ENCODE measurements at places on chromosomes 3 and 15. TPM values are rescaled to one million over a fixed set of nuclear protein-coding genes. Genes with fewer than 3 reads are reported as not detected.
A peak's percentile ranks its signal among the peaks of the same experiment; 100 is the strongest.

The VGLL3 gene
- not detected for polyA plus RNA-seq

- H3K4me3 ChIP-seq = no peak overlapping the region
- H3K36me3 ChIP-seq = no peaks in the 10 kb centered on the region
- no peaks in the 10 kb centered on the region for H3K27me3 ChIP-seq
- DNase-seq = no peak
- no peak overlapping the region for H3K27ac ChIP-seq
- H3K4me1 ChIP-seq = peaks cover 1% of the 10 kb centered on the region
These were observed 103.0 kb downstream of the LARS2 start for GRCh38 chr3:45491344-45491743.

DNA sequence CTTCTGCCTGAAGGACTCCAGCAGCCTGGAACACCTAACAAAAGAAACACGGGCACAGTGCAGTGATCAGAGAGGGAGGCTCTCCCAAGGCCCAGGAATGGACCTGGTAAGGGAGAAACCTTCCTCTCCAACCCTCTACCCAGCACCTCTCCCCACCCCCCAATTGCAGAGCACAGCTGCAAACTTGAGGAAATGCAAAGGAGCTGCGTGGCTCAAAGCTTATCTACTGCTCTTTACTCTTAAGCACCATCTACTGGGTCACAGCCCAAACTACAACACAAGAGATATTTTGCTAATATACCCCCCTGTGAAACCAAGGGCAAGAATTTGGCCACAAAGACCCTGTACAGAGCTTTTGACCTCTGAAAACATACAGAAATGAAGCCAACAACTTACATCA lies 328.3 kb downstream of the OXSM start:
- H3K27ac ChIP-seq = no peak overlapping the region
- no peaks in the 10 kb centered on the region for H3K27me3 ChIP-seq
- no peak overlapping the region for H3K4me3 ChIP-seq

DNA sequence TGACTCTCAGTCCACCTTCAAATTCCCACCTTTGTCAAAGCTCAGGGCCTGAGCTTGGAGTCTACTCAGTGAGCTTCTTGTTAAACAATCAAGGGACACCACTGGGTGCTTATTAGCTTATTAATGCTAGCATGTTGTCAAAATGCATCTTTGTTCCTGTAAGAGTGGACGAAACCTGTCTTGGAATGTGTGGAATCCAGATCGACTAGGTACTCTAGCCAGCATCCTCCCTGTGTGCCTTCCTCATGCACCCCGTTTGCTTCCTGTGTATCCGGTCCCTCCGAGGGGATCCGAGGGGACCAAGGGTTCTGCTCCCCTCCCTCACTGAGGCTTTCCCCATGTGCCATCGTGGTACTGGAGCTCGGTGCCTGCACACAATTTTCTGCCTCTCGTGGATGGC lies 75.7 kb upstream of the UBE3A start:
- no peak overlapping the region for H3K4me3 ChIP-seq
- no peaks in the 10 kb centered on the region for H3K36me3 ChIP-seq

- H3K27me3 ChIP-seq = no peaks in the 10 kb centered on the region
- DNase-seq = no peak
- no peaks in the 10 kb centered on the region for H3K4me1 ChIP-seq
- no peaks in the 10 kb centered on the region for H3K36me3 ChIP-seq
- no peak overlapping the region for H3K4me3 ChIP-seq
- no peak overlapping the region for H3K27ac ChIP-seq
These were observed 236.7 kb downstream of the ADAMTSL3 start for GRCh38 chr15:83890587-83890986.

DNA sequence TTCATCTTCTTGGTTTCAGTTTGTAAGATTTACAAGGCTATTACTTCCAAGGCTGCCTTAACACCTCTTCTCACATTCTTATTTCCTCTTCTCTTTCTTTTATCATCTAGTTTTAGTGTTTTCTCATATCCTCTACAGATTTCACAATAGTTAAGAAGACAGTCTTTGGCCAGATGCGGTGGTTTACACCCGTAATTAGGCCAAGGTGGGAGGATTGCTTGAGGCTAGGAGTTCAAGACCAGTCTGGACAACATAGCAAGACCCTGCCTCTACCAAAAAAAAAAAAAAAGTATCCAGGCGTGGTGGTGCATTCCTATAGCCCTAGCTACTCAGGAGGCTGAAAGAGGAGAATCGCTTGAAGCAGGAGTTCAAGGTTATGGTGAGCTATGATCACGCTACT lies 3.5 kb upstream of the ALDH1A2 start:
- no peaks in the 10 kb centered on the region for H3K4me1 ChIP-seq
- DNase-seq = no peak
- no peaks in the 10 kb centered on the region for H3K36me3 ChIP-seq
- H3K27me3 ChIP-seq = peaks cover 20% of the 10 kb centered on the region
- H3K4me3 ChIP-seq = no peak overlapping the region

GRCh38 chr3:99927671-99928457 lies 110.2 kb downstream of the CMSS1 start:
- DNase-seq = no peak
- no peak overlapping the region for H3K27ac ChIP-seq
- no peaks in the 10 kb centered on the region for H3K36me3 ChIP-seq
- no peaks in the 10 kb centered on the region for H3K27me3 ChIP-seq

The GOLGA8S gene
- not detected for polyA plus RNA-seq

The MFSD1 gene
- polyA plus RNA-seq = 54.6 TPM

GRCh38 chr15:57143511-57144078 lies 225.2 kb downstream of the TCF12 start:
- H3K27me3 ChIP-seq = no peaks in the 10 kb centered on the region
- H3K27ac ChIP-seq = no peak overlapping the region
- no peaks in the 10 kb centered on the region for H3K36me3 ChIP-seq
- H3K4me3 ChIP-seq = no peak overlapping the region
- H3K4me1 ChIP-seq = no peaks in the 10 kb centered on the region
- no peak for DNase-seq

The C2CD4A gene
- not detected for polyA plus RNA-seq

GRCh38 chr3:3189961-3190360 lies 10.5 kb upstream of the CRBN start:
- no peaks in the 10 kb centered on the region for H3K36me3 ChIP-seq
- no peak overlapping the region for H3K4me3 ChIP-seq
- H3K4me1 ChIP-seq = peaks cover 42% of the 10 kb centered on the region
- no peak overlapping the region for H3K27ac ChIP-seq

- H3K4me1 ChIP-seq = no peaks in the 10 kb centered on the region
- H3K27me3 ChIP-seq = no peaks in the 10 kb centered on the region
- no peak overlapping the region for H3K4me3 ChIP-seq
- H3K27ac ChIP-seq = no peak overlapping the region
These were observed 1.0 kb downstream of the MASP1 start for GRCh38 chr3:187290503-187290902.

GRCh38 chr3:153319705-153320554 lies 157.9 kb downstream of the RAP2B start:
- no peak overlapping the region for H3K4me3 ChIP-seq
- H3K4me1 ChIP-seq = no peaks in the 10 kb centered on the region
- no peaks in the 10 kb centered on the region for H3K36me3 ChIP-seq
- no peak for DNase-seq
- H3K27ac ChIP-seq = no peak overlapping the region

The GOLGA6D gene
- not detected for polyA plus RNA-seq

The VWA5B2 gene
- polyA plus RNA-seq = not detected

The LRRIQ4 gene
- not detected for polyA plus RNA-seq

DNA sequence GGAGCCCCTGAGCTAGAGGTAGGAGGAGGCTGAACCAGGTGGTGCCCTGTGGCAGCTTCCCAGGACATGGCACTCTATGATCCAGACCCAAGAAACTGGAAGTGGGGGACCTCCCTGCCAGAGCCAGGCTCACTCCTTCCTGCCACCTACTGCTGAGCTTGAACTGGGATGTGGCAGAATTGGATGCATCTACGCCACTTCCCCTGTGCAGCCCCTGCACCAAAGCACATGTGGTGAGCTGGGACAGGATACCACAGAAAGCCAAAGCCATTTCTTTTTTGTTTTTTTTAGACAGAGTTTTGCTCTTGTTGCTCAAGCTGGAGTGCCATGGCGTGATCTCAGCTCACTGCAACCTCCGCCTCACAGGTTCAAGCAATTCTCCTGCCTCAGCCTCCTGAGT lies 518.0 kb upstream of the PPP2R3A start:
- H3K4me3 ChIP-seq = no peak overlapping the region
- H3K27me3 ChIP-seq = no peaks in the 10 kb centered on the region
- H3K4me1 ChIP-seq = no peaks in the 10 kb centered on the region
- H3K27ac ChIP-seq = no peak overlapping the region

GRCh38 chr3:126390751-126391150 lies 4.0 kb upstream of the CFAP100 start:
- no peaks in the 10 kb centered on the region for H3K27me3 ChIP-seq
- H3K4me3 ChIP-seq = no peak overlapping the region
- H3K27ac ChIP-seq = no peak overlapping the region

DNA sequence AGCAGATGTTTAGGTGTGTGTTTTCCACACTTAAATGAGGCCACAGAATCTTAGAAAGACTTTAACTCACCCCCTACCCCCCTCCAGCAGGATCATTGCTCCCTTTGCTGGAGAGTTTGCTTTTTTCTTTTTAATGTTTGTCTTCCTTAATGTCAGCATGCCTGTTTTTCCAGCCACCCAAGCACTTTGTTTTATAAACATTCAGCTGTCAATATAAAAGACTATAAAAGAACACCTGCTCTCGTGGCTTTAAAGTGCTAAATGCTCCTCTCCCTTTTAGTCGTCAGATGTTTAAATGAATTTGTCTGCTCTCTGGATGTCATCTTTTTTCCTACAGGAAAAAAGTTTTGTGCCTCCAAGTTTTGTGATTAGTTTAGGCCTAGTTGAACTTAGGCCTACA lies 61.7 kb downstream of the SIDT1 start:
- no peaks in the 10 kb centered on the region for H3K27me3 ChIP-seq
- DNase-seq = no peak
- H3K4me3 ChIP-seq = no peak overlapping the region
- H3K36me3 ChIP-seq = no peaks in the 10 kb centered on the region
- H3K27ac ChIP-seq = no peak overlapping the region
- no peaks in the 10 kb centered on the region for H3K4me1 ChIP-seq

The PLD1 gene
- not detected for polyA plus RNA-seq

The PDZRN3 gene
- polyA plus RNA-seq = not detected

The CATSPER2 gene
- polyA plus RNA-seq = 0.99 TPM

The FRMD4B gene
- polyA plus RNA-seq = 0.59 TPM

GRCh38 chr15:44536302-44536961 lies 515 bp upstream of the EIF3J start:
- peaks cover 20% of the 10 kb centered on the region for H3K4me1 ChIP-seq
- peaks cover 17% of the 10 kb centered on the region for H3K36me3 ChIP-seq
- H3K27ac ChIP-seq = peak overlapping the region; percentile 97
- DNase-seq = no peak

DNA sequence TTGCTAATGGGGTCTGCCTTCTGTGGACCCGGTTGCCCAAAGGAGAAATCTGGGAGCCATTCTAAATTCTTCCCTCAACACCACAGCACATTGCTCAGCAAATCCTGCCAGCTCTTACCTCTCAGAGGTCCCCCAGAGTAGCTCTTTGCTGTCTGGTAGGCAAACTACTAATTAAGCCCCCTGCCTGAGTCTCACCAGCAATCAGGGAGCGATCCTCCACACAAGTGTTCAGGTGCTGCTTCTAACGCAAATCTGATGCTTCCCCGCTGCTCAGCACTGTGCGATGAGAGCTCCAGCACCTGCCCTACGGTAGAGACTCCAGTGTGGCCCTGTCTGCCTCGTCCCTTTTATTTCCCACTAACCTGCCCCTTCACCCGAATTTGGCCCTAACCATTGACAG lies 60.5 kb downstream of the HCN4 start:
- no peak overlapping the region for H3K4me3 ChIP-seq
- H3K27me3 ChIP-seq = no peaks in the 10 kb centered on the region
- H3K36me3 ChIP-seq = no peaks in the 10 kb centered on the region
- no peaks in the 10 kb centered on the region for H3K4me1 ChIP-seq

The TRMT10C gene
- 37.3 TPM for polyA plus RNA-seq

The ARL13B gene
- 4.4 TPM for polyA plus RNA-seq

The CCRL2 gene
- polyA plus RNA-seq = 1.3 TPM

The RARB gene
- 0.13 TPM for polyA plus RNA-seq

The DENND4A gene
- 14.9 TPM for polyA plus RNA-seq

DNA sequence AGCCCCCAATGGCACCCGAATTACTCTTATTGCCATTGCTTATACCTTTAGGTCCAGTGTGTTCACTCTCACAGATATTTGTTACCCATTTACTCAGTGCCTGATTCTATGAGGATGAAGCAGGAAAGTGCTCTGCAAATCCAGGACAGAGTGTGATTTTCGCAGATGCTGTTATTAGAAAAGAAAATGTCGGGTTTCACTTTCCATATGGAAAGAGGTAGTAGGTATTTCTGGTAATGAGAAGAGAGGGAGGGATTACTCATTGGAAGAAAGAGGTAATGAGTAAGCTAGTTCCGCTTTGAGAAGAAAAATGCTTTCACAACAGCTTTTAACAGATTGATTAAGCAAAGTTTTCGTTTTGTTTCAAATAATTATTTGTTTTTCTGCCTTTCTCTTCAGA lies 336.3 kb upstream of the CFAP20DC start:
- H3K36me3 ChIP-seq = no peaks in the 10 kb centered on the region
- DNase-seq = no peak
- no peaks in the 10 kb centered on the region for H3K4me1 ChIP-seq
- H3K27me3 ChIP-seq = no peaks in the 10 kb centered on the region
- H3K27ac ChIP-seq = no peak overlapping the region

The LRRC28 gene
- polyA plus RNA-seq = 25.9 TPM

The ZNF385D gene
- not detected for polyA plus RNA-seq

The CP gene
- polyA plus RNA-seq = 1.3 TPM

The MYO1E gene
- polyA plus RNA-seq = not detected

DNA sequence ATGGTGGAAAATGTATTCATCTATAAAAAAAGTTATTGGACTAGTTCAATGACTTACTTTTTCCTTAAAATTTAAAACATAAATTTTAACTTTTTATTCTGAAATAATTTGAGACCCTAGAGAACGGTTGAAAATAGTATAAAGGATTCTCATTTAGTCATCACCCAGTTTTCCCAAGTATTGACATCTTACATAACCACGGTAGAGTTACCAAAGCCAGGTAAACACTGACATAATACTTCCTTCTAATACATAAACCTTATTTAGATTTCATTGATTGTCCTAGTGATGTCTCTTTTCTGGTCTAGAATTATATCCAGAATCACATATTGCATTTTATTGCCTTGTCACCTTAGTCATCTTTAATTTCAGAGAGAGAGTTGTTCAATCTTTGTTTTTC lies 319.1 kb downstream of the LPP start:
- H3K27ac ChIP-seq = no peak overlapping the region
- H3K36me3 ChIP-seq = no peaks in the 10 kb centered on the region
- no peaks in the 10 kb centered on the region for H3K27me3 ChIP-seq
- no peak for DNase-seq
- H3K4me1 ChIP-seq = peaks cover 4% of the 10 kb centered on the region

Measured in naive thymus-derived CD4-positive, alpha-beta T cell (primary cell).